ENCODE measurements at places on chromosomes 2 and 18.
A peak's percentile ranks its signal among the peaks of the same experiment; 100 is the strongest.

DNA sequence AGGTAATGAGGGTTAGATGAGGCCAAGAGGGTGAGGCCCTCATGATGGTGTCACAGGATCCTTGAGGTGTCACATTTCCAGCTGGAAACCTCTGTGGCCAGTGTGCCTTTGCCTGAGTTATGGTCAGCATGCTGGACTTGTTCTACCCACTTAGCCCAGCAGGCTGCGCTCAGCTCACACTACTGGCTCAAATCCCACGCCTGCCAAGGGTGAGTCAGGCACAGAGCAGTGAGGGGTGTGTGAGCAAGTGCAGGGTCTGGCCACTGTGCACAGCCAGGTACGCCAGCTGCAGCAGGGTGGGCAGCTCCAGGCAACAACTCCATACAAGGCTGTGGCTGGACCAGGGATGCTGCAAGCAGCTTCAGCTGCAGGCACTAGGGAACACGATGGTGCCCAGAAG, 616.6 kb upstream of the FSHR start:
- DNase-seq: peak; percentile 8
- no peak overlapping the region for H3K4me3 ChIP-seq
- no peaks in the 10 kb centered on the region for H3K36me3 ChIP-seq
- no peak overlapping the region for H3K27ac ChIP-seq
- H3K4me1 ChIP-seq: no peaks in the 10 kb centered on the region

DNA sequence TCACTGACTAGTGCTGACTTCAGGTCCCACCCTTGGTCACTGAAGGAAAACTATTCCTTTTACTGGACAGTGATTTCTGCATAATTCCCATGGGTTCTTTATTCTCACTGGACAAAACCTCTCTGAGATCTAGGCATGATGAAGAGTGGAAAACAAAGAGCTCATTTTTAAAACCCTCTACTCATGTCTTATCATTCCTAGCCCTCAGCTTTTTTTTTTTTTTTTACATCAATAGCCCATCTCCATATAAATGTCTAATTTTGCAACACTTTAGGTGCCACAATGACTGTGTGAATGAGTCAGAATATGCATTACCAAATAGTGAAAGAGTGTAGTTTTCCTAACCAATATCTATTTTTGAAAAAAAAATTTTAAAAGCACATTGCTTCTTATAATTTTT, 74.8 kb downstream of the TCF4 start:
- H3K27me3 ChIP-seq: no peaks in the 10 kb centered on the region
- no peaks in the 10 kb centered on the region for H3K4me1 ChIP-seq
- no peak overlapping the region for H3K4me3 ChIP-seq
- no peak overlapping the region for H3K27ac ChIP-seq

DNA sequence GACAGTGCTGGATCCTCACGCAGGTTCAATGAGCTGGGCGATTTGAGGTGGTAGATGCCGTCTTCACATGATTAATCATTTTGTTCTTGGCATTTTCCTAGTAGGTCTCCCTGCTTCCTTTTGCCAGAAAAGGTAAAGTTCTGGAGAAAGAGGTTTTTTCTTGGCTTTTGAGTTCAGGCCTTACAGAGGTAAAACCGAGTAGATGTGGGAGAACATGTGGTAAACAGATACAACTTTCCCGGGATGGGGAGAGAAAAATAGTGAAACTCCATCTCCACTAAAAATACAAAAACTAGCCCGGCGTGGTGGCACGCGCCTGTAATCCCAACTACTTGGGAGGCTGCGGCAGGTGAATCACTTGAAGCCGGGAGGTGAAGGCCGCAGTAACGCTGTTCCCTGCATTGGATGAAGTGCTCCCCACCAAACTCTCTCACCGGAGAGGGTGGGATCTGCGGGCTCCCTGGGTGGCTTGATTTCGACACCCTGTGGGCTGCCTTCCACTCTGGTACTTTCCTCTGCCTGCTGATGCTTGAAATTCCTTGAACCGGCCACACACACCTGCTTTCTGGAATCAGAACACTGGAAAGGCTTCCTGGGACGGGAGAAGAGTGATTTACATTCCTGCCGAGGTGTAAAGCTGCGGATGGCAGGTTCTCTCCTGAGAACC, 88.8 kb downstream of the ACTR3 start:
- H3K4me3 ChIP-seq: no peak overlapping the region
- no peaks in the 10 kb centered on the region for H3K36me3 ChIP-seq
- no peak for DNase-seq
- H3K27ac ChIP-seq: no peak overlapping the region
- no peaks in the 10 kb centered on the region for H3K27me3 ChIP-seq

- peaks cover 34% of the 10 kb centered on the region for H3K36me3 ChIP-seq
- peaks cover 3% of the 10 kb centered on the region for H3K4me1 ChIP-seq
- no peaks in the 10 kb centered on the region for H3K27me3 ChIP-seq
- H3K4me3 ChIP-seq: no peak overlapping the region
- no peak overlapping the region for H3K27ac ChIP-seq
Measured at GRCh38 chr18:2687390-2688001, 32.0 kb downstream of the SMCHD1 start.

DNA sequence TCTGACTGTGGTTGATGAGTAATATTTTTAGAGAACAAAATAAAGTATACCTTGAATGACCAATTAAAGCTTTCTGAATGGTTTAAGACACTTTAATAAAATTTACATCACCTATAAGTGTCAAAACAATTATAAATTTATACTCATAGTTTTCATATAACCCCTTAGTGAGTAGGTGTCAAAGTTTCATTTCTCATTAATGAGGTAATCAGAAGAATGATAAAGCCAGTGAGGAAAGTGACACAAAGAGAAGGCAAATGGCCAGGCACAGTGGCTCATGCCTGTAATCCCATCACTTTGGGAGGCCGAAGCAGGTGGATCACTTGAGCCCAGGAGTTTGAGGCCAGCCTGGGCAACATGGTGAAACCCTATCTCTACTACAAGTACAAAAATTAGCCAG, 60.8 kb upstream of the CTLA4 start:
- no peak overlapping the region for H3K27ac ChIP-seq
- H3K27me3 ChIP-seq: no peaks in the 10 kb centered on the region
- no peak for DNase-seq
- no peaks in the 10 kb centered on the region for H3K36me3 ChIP-seq
- peaks cover 16% of the 10 kb centered on the region for H3K4me1 ChIP-seq
- H3K4me3 ChIP-seq: no peak overlapping the region
